ENCODE measurements at places on chromosomes 6 and 20.

- no peak for DNase-seq
Measured at GRCh38 chr6:168582571-168582981, 141.6 kb downstream of the SMOC2 start.

- peak; percentile 55 for DNase-seq
Measured at GRCh38 chr6:111722179-111722731, 116.6 kb upstream of the TRAF3IP2 start.

GRCh38 chr6:21593412-21593926 is at the start of gene SOX4:
SOX4 (plus strand) TSS chr6:21593751; CDS start chr6:21594535, 784 bp downstream.
- peak; percentile 98 for DNase-seq

DNA sequence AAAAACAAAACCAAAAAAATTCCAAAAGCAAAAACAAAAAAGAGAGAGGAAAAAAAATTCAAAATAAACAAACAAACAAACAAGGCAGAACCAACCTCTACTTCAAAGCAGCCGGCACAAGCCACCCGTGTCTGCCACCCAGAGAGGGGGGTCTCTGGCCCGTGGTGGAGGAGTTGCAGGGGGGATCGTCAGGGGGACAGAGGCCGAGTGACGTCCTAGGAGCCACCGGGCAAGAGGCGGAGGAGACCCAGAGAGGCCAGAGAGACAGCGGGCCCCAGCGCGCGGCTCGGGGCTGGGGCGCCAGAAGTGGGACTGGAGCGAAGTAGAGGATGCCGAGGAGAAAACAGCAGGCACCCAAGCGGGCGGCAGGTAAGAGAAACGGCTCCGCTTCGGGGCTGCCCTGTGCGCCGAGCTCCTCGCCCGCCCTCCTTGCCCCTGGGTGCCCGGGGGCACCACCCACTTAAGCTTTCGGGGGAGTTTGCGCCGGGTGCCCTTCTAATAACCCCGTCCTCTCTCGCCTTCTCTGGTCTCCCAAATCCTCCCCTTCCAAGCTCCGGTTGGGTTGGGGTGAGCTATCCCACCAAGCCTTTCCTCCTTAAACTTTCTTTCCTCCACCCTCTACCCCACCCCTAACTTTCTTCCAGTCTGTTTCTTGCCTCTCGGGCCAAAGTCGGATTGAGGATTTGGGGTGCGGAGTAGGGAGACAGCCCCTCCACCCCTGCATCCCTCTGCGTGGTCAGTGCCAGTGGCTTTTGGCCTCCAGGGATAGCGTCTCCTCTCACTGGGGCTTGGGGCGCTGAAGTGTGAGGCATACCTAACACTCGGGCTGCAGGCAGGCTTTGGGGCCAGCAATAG is 1.0 kb downstream of the TSHZ2 start:
- peak; percentile 35 for DNase-seq

- DNase-seq = no peak
Measured at GRCh38 chr6:167015302-167015701, 16.1 kb downstream of the CEP43 start.

DNA sequence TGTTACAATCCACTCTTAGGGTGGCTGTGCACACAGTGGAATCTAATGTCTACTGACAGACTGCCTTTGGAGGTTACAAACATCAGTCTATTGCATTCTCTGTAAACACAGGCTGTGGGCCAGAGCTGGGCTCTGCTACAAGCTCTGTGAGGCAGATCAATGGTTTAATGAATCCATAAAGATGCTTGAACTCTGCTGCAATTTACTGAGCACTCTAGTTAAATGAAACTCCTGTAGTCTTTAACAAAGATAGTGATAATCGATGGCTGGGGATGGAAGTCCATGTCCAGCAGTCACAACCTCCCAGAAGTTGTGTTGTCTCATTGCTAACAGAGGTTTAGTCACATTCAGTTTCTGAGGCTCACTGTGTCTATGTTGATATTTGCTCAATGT is 50.5 kb downstream of the SOBP start:
- DNase-seq = no peak

DNA sequence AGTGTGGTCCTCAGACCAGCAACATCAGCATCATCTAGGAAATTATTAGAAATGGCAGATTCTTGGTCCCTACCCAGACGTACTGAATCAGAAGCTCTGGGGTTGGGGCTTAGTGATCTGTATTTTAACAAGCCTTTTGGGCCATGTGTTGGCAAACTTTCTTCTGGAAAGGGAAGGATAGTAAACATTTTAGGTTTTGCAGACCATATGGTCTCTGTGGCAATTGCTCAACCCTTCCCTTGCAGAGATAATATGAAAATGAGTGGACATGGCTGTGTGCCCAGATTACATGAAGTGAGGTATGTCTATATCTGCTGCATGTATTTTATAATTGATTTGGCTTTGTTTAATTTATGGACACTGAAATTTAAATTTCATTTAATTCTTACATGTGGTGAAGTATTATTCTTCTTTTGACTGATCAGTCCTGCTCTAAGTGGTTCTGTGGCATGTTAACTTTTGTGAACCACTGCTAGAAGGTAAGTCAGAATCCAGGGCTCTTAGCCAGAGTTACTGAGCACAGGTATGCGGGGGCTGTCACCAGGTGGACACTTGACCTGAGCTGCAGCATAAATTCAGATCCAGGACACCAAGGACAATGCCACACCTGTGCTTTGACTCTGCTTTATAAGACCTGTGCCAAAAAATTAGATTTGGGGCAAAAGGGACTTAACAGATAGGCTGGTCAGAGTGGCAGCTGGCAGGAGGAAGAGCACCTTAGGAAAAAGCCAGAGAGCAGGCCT is 43.2 kb downstream of the LY86 start:
- no peak for DNase-seq

- peak; percentile 28 for DNase-seq
Measured at GRCh38 chr6:100276311-100277057, 188.2 kb downstream of the SIM1 start.

DNA sequence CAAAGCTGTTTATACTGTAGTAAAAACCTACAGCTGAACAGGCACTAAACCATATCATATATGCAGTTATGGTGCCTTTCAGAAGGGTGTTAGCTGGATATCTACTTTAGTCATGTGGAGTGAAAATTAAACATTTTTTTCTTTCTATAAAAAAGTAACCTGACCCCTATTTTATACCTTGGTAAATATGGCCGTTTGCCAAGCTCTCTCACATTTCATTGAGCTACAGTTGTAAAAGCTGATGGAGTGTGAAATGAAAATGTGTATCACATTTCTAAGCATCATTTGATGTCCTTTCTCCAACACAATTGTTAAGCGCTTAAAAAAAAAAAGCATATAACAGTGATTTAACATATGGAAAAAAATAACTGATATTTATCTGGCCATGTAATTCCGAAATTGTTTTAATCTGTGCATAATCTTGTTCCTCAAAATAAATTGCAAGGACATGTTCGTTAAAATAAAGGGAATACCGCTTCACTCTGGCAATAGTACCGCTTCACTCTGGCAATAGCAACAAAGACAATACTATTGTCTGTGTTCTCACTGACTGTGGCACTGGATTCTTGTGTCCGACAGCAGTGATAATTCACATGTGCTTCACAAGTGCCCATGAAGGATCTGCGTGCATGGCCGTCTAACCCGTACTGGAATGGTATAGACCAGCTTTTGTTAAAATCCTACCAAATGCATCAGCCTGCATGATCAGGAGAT is 391.8 kb upstream of the SOX4 start:
- no peak for DNase-seq

DNA sequence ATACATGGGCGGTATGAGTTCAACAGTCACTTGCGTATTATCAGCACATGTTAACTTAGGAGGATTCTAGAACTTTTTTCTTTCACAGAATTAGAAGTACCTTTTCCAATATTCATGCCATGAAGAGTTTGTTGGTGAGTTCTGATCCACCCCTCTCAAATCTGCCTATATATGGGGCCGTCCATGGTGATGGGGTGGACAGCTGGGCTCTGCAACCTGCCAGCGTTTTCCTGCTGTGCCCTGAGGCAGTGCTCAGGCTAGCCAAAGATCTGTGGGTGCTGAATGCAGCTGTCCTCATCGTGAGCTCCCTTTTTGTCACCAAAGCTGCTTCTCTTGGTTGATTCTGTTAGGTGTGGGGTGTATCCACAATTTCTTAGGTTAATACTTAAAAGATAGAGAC is 88.7 kb downstream of the THBS2 start:
- DNase-seq = no peak

DNA sequence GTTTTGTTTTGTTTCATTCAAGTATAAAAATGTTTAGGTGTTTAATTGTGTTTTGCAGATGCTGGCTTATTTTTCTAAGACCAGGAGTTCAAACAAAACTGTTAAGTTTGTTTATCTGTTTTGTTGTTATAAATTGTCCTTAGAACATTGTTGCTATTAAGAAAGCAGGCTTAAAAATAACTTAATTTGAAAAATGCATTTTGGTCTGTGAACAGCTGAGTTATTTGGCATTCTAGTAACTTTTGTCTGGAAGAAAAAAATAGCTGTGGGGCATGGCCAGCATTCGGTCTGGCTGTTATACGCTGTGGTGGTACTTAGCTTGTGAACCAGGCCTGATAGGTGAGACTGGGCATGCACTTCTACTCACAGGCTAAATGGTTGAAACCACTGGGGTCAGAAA is 37.8 kb downstream of the SLX4IP start:
- no peak for DNase-seq

DNA sequence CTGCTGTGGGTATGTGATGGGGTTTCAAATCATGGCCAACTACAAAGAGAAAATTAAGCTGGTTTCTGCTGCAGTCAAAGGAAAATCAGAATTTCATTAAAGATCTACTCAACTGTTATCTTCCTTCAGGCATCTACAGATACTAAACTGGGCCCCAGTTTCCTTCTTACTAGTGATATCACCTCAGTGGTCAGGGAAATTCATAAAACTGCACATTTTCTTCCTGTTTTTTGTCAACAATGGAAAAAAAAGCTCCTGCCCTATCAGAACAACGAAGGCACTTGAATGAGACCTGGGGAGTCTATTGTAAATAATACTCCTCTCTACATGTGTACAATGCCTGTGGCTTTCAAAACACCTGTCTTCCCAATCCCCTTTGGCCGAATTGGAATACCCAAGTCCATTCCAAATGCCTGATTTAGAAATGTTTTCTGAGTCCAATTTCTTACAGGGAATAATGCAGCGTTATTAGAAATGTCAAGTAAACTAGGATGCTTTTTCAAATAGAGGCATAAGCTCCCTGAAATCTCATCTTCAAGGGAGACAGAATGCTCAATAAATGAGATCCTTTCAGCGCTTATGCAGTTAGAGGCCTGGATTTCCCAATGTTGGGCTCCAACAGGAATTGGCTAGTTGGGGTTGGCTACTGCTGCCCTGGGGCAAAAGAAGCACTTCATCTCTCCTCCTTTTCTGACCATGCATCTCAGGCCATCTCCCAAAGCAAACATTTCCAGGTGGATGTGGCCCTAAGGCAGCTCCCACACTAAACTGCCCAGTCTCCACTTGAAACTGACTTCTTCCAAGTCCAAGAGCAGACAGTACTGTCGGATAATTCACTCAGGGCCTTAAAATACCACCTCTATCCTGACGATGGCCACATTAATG is 143.3 kb downstream of the NFATC2 start:
- DNase-seq = no peak

DNA sequence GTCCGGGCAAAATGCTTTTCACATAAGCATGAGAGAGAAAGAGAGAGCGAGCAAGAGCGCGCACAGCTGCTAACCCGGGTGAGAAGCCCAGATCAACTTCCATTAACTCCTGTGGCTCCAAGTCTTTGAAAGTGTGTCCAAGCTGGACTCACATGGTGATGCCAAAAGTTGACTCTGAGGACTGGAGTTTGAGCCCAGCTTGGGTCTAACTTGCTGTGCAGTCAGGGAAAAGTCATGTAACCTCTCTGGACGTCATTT is 357.2 kb upstream of the SULF2 start:
- peak; percentile 29 for DNase-seq

- DNase-seq = no peak
Measured at GRCh38 chr6:125480571-125480970, 178.8 kb upstream of the HDDC2 start.

- peak; percentile 11 for DNase-seq
Measured at GRCh38 chr6:50654155-50654554, 59.2 kb upstream of the TFAP2D start.

DNA sequence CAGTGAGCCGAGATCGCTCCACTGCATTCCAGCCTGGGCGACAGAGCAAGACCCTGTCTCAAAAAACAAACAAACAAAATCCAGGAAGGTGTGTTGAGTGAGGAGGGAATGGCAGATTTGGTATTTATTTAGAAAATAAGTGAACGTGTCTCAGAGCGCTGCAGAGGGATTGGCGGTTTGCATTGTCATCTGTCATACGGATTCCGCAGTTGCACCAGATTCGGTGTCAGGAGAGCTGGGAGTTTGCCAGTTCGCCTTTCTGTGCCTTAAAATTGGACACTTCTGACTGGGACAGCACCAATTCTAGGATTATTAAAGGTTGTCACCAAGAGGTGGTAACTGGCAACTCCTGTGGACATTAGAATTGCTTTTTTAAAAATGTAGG is 912 bp downstream of the SNRNP48 start:
- DNase-seq = peak; percentile 49

DNA sequence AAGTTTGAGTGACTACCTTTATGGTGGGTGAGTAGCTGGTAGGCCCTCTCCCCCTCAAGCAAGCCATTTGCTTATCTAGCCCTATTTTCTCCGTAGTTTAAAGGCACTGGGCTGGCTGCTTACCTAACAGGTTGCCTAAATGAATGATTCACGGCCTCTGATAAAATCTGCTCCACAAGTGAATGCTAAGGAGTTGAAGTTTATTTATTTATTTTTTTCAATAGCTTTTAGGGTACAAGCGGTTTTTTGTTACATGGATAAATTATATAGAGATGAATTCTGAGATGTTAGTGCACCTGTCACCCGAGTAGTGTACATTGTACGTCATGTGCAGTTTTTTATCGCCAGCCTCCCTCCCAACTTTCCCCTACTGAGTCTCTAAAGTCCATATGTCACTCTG is 8.3 kb upstream of the CDH26 start:
- no peak for DNase-seq

GRCh38 chr6:90941885-90942284 is 355.0 kb upstream of the MAP3K7 start:
- peak; percentile 3 for DNase-seq

- no peak for DNase-seq
Measured at GRCh38 chr20:40584130-40584809, 104.8 kb downstream of the MAFB start.

DNA sequence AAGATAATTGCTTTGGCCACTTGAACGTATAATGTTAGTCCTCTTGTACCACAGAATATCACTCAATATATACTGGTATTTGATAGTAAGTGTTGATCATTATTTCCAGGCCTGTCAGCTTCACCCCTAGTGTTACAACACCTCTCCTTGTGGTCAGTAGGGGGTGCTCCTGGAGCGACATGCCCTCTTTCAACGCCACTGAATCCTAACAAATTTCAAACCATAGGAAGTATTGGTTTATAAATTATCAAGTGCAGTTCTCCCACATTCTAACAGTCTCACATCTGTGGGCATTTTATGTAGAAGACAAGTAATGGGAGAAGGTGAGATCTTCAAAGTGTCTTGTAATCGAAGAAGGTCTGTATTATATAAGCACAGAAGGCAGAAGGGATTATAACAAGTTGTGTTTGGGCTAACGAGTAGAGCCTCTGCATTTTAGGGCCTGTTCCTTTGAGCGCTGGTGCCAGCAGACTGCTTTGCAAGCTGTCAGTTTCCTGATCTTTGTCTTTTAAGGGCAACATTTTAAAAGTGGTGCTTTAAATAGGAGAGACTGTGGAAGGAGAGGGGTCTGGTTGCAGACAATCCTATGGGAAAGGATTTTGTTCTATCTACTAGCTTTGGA is 57.1 kb upstream of the CEP162 start:
- peak; percentile 24 for DNase-seq

- DNase-seq = no peak
Measured at GRCh38 chr6:144155529-144155928, 5.2 kb downstream of the STX11 start.

- DNase-seq = no peak
Measured at GRCh38 chr6:13513626-13514502, 26.5 kb upstream of the GFOD1 start.
